Stimulated activated CD4-positive, alpha-beta T cell treated with anti-CD3 and anti-CD28 coated beads, Interleukin-4, amount 100 ng/mL, for 4 hours (primary cell): ENCODE measurements at places on chromosomes 4 and X.

DNA sequence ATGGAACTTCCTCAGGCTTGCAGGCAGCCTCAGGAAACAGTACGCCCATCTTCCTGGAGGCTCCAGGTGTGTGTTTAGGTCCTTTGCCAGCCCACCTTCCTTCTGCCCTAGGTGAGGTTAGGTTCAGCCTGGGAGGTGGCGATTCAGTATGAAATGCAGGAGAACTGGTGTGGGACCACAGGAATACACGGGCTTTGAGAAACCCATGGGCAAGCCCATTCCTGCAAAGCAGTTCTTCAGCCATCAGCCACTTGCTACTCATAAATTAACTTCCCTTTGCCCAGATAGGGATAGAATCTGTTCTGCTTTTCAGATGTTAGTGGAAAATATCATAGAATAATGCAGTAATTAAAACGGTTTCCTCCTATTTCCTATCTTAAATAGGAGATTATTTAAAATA is 32.2 kb downstream of the TBC1D14 start:
- DNase-seq: no peak

- DNase-seq: peak; percentile 62
Measured at GRCh38 chrX:38805432-38806389, 4.5 kb downstream of the MID1IP1 start.

GRCh38 chrX:66914080-66914479 is 275.2 kb upstream of the EDA2R start:
- no peak for DNase-seq

GRCh38 chrX:118550792-118551191 is 55.2 kb downstream of the DOCK11 start:
- DNase-seq: no peak

GRCh38 chrX:43003204-43003565 is 225.2 kb upstream of the PPP1R2C start:
- no peak for DNase-seq

DNA sequence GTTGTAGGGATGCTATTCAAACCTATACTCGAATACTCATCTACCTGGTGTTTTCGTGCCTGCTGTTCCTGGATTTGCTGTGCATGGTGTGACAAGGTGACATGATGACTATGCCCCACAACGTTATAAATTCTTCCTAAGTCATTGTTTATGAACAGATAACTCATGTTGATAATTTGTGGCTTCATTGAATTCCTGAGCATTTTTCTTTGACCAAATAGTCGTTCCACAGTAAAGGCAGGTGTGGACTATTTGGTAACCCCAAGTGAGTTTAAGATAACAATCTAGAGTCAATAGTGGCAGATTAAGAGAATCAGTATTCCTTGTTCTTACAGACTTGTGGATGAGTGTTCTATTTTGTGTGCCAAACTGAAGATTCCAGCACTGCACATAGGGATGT is 59.9 kb downstream of the SNX25 start:
- DNase-seq: no peak

- no peak for DNase-seq
Measured at GRCh38 chrX:66601522-66601921, 37.4 kb downstream of the EDA2R start.

DNA sequence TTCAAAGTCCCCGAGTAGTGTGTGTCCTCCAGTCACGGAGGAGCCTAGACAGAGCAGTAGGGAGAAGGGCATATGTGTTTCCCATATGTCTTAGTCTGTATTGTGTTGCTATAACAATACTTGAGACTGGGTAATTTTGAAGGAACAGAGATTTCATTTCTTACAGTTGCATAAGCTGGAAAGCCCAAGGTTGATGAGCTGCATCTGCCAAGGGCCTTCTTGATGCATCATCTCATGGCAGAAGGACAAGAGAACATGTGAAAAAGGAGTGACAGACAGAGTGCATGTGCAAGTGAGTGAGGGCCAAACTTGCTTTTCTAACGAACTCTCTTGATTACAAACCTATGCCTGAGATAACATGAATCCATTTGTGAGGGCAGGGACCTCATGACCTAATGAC is 243.4 kb downstream of the ARHGAP10 start:
- DNase-seq: no peak

GRCh38 chrX:40809210-40809609 is 73.9 kb upstream of the MED14 start:
- DNase-seq: no peak

GRCh38 chrX:120429776-120430540 is 39.1 kb downstream of the LAMP2 start:
- no peak for DNase-seq

DNA sequence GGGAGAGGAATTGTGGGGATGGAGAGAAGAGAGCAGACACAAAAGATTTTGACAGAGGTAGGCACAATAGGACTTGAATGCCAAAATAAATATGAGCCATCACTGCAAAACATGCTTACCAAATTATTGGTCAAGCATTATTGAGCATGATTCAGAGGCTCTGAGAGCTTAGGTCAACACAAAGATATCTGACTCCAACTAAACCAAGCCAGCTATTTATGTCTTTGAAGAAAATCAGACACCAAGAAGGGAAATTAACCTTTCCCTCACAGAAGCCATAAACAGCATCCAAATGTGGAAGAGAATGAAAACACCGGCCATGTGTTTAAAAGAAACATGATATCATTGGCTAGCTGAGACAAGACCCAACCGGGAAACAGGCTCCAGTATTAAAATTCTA is 323.2 kb downstream of the RAB28 start:
- DNase-seq: no peak

GRCh38 chrX:140764401-140764919 is 54.9 kb downstream of the LINC00632 start:
- DNase-seq: no peak

DNA sequence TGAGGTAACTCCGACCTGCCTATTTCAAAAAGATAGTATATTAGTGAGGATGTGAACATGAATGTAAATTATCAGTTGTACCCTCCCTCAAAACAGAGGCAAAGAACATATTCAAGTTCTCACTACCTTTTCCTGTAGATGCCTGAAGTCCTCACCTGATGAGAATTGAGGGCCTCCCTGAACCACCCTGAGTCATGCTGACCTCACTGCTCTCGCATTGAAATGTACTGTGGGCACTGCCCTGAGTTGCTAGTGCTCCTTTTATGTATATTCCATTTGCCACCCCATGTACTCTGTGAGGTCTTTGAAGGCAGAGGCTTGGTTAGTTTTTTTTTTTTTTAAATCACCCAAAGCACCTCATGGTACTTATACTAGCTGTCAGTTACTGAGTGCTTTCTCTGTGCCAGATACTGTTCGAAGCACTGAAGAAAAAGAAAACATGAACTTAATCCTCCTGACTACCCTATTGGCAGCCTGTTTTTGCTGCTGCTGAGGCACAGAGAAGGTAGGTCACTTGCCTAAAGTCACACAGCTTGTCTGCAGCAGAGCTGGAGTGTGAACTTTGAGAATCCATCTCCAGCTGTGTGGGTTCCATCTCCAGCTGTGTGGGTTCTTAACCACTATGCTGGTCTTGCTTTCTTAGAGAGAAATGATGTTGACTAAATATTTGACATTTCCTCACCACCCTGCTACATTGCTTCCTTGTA is 253.1 kb upstream of the GPC4 start:
- DNase-seq: no peak

GRCh38 chr4:112938461-112939058 is 110.9 kb upstream of the ANK2 start:
- no peak for DNase-seq

- DNase-seq: no peak
Measured at GRCh38 chrX:24079411-24079810, 24.7 kb downstream of the EIF2S3 start.
